Caco-2 (cell line): ENCODE measurements at places on chromosomes 7 and 10.
A peak's percentile ranks its signal among the peaks of the same experiment; 100 is the strongest.

GRCh38 chr10:93026072-93026471 is 34.5 kb upstream of the CYP26C1 start:
- DNase-seq = no peak

GRCh38 chr7:31782411-31782991 is 95.5 kb downstream of the PPP1R17 start:
- DNase-seq = peak; percentile 67

GRCh38 chr7:99365318-99366141 is 9.0 kb upstream of the ARPC1B start:
- peak; percentile 71 for DNase-seq

DNA sequence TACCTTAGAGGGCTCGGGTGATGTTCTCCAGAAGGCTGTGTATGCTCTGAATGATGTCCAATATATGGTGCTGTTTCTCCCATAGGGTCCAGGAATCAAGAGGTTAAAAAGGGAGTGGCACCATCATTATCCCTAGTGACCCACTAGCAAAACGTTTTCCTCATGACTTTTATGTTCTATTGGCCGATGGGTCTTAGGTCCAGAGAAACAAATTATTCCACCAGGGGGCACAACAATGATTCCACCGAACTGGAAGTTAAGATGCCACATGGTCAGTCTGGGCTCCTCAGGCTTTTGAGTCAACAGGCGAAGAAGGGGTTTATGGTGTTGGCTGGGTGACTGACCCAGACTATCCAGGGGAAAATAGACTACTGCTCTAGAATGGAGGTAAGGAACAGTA is 256.1 kb downstream of the COBL start:
- no peak for DNase-seq

DNA sequence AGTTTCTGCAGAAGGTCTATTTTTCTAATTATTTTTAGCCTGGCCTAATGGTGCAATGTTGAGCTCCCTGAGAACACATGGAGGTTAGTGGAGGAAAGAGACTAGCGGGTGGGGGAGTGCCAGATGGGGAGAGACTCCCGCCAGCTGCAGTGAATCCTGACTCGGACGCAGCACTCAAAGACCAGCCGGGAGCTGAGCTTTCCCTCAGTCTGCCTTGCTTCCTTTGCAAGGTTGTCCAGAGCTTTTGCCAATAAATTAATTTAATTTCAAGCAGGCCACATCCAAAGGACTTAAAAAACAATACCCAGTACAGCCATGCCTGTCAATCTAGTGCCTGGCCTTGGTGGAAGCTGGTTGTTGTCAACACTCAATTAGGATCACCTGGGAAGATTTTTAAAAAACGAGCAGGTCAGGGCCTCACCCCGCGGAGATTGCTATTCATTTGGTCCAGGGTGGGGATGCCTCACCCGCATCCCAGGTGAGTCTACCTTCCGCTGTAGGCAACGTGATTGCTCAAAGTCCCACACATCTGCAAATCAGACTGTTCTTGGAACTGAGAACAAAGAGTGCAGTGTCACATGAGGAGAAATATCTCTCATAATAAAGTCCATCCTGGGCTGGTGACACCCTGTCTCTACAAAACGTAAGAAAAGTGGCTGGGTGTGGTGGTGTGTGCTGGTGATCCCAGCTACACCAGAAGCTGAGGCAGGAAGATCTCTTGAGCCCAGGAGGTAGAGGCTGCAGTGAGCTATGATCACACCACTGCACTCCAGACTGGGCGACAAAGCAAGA is 4.0 kb downstream of the CLRN3 start:
- no peak for DNase-seq

- no peak for DNase-seq
These were observed 67.6 kb downstream of the STK17A start for GRCh38 chr7:43650457-43651052.

- DNase-seq = no peak
These were observed 121.9 kb downstream of the ANK3 start for GRCh38 chr10:60267802-60268201.

GRCh38 chr7:15723841-15724240 is 37.4 kb upstream of the MEOX2 start:
- DNase-seq = no peak

DNA sequence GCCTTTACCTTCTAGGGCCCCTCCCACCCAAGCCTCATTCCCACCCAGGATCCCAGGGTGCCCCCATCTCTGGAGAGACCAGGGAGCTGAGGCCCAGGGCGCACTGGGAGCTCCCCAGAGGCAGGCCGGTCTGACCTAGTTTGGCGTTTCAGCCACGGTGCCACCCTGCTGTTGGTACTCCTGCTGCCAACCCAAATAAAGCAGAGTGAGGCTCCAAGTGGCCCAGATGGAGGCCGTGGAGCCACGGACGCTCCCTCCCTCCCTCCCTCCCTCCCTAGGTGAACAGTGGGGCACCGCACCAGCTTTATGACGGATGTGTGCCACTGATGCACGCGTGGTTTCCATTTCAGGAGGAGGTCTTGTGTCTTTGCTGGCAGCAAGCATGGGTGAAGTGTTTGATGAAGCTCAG is 1.8 kb downstream of the INPP5A start:
- DNase-seq = no peak

DNA sequence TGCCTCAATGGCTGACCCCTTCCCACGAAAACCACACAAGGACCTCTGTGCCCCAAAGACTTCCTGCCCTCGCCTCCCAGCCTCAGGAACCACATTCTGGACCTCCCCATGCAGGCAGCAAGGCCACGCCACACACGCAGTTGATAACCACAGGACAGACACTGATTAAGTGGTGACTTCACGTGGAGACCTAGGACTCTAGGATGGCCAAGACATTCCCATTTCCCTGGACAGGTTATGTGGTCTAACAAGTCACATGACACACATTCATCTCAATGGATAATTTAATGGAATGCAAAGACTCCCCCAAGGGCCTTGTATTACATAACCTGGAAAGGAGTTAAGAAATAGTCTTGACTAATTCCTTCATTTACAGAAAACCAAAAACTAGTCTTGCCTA is 110.2 kb downstream of the LARP4B start:
- no peak for DNase-seq

GRCh38 chr7:80467069-80467468 is 44.8 kb downstream of the GNAT3 start:
- DNase-seq = no peak

GRCh38 chr7:17952387-17952786 is 12.1 kb upstream of the SNX13 start:
- no peak for DNase-seq

- DNase-seq = no peak
These were observed 156.9 kb upstream of the ADCY1 start for GRCh38 chr7:45417268-45417667.

DNA sequence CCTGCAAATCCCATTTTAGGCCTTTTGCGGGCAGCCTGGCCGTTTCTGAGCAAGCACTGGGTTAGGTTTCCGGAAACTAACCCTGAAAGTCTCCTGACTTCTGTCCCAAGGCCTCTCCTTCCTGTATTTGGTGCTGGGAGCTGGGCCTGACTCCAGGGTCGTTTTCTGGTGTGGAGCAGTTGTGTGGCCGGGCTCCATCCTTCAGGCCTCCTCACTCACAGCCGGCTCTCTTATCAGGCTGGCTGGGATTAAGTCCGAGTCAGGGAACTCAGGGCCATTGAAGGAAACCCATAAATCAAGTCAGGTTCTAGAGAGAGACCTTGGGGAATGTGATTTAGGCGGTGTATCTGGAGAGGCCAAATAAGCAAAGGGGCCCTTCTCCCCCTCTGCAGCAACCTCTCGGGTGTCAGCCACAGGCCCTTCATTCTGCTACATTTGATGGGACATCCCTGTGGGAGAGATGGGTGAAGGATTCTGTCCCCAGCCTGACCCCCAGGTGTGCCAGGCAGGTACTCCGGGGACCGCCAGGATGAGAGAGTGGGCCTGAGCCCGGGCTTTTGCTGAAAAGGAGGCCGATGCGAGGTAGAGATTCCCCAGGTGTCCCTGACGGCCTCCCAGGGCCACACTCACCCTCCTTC is 3.3 kb downstream of the GATA3 start:
- DNase-seq = peak; percentile 32

DNA sequence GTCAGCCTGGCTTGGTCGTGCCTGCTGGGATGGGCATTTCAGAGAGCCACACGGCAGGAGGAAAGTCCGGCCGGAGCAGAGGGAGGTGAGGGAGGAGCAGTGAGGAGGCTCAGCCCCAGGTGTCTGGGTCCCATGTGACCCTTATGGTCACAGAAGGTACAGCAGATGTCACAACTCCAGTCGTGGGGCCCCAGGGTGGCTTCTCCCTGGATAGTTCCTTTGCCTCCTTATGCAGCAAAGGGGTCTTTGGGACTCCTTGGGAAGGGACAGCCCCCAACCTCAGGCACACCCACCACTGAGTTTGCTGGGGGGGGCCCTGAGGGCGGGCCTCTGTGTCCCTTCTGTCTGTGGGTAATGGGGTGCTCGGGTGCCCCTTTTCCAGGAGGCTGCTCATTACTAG is 19.6 kb upstream of the PRKAG2 start:
- DNase-seq = no peak

- DNase-seq = no peak
These were observed 6.2 kb upstream of the KIFBP start for GRCh38 chr10:68982389-68982788.

- no peak for DNase-seq
These were observed 2.0 kb downstream of the GARS1 start for GRCh38 chr7:30596721-30597120.

DNA sequence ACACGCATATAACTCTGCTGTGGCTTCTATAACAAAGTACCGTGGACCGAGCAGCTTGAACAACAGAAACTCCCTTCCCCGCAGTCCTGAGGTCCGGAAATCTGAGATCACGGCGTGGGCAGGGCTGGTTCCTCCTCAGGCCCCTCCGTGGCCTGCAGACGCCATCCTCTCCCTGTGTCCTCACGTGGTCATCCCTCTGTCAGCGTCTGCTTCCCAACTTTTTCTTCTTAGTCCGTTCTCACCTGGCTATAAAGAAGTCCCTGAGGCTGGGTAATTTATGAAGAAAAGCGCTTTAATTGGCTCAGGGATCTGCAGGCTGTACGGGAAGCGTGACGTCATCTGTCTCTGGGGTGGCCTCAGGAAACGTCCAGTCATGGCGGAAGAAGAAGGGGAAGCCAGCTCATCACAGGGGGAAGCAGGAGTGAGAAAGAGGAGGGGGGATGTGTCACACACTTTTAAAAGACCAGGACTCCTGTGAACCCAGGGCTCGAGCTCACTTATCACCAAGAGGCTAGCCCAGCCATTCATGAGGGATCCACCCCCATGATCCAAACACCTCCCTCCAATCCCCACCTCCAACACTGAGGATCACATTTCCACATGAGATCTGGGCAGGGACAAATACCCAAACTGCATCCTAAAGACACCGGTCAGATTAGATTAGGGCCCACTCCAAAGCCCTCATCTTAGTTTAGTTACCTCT is 91.2 kb upstream of the INSIG1 start:
- DNase-seq = no peak

GRCh38 chr7:142905759-142906158 is 20.2 kb upstream of the TRPV6 start:
- no peak for DNase-seq

- peak; percentile 93 for DNase-seq
These were observed 115.3 kb downstream of the NRCAM start for GRCh38 chr7:108340856-108341411.

DNA sequence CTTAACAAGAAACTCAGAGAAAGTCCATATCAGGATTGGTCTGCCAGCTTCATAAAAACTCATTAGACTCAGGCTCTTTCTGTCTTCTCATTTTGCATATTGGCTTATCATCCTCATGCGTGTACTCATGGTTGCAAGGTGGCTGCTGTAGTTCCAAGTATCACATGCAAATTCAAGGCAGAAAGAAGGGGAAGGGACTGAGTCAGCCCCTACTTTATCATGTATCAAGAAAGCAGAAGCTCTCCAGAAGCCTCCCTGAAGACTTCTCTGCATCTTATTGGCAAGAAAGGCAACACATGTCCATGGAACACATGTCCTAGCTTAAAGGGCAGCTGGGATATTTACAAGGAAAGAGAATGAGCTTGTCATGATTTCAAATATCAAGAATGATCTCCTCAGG is 19.4 kb upstream of the EZH2 start:
- no peak for DNase-seq

GRCh38 chr10:110549211-110549610 is 18.3 kb upstream of the SMC3 start:
- DNase-seq = no peak

DNA sequence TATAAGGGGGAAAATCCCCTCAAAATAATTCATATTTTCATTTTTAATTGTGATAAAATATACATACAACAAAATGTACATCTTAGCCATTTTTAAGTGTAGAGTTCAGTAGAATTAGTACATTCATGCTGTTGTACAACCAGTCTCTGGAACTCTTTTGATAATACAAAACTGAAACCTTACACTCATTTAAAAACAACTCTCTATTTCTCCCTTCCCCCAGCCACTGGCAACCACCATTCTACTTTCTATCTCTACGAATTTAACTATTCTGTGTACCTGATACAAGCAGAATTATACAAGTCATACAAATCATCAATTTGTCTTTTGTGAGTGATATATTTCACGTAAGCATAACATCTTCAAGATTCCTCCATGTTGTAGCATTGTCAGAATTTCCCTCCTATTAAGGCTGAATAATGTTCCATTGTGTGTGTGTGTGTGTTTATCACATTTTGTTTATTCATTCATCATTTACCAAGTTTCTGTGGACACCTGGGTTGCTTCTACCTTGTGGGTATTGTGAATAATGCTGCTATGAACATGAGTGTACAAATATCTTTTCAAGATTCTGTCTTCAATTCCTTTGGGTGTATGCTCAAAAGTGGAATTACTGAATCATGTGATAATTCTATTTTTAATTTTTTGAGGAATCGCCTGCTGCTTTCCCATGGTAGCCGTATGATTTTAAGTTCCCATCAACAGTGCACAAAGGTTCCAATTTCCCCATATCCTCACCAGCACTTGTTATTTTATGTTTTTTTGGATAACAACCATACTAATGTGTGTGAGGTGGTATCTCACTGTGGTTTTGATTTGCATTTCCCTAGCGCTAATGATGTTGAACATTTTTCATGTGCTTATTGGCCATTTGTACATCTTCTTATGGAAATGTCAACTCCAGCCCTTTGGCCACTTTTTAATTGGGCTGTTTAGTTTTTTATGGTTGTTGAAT is 4.7 kb upstream of the EBLN1 start:
- no peak for DNase-seq

DNA sequence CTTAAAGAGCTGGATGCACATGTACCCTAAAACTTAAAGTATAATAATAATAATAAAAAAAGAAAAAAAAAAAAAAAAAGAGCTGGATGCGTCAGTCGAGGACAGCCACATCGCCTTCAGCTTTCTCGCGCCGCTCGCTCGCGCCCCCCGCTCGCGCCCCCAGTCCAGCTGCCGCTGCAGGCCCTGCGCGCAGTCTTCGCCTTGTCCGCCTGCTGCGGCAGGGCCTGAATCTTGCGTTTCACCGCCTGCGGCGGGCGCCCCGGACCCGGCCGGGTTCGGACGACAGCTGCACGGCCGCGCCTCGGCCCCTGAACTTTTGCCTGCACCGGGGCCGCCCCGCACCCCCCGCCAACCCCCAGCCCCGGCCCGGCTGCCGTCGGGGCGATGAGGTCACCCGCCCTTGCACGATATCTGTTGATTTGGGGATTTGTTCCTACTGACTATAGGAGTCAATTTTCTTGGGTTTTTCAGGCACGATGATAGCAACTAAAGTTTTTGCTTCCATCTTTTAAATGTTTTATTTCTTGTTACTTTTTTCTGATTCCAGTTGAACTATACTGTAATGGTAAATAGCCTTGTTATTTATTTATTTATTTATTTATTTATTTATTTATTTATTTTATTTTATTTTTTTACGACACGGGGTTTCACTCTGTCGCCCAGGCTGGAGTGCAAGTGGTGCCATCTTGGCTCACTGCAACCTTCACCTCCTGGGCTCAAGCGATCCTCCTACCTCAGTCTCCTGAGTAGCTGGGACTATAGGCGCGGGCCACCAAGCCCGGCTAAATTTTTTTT is 33.5 kb upstream of the CPN1 start:
- no peak for DNase-seq

- no peak for DNase-seq
These were observed 64.4 kb downstream of the STK17A start for GRCh38 chr7:43647339-43647672.
